ENCODE measurements at places on chromosomes 7 and 10.

DNA sequence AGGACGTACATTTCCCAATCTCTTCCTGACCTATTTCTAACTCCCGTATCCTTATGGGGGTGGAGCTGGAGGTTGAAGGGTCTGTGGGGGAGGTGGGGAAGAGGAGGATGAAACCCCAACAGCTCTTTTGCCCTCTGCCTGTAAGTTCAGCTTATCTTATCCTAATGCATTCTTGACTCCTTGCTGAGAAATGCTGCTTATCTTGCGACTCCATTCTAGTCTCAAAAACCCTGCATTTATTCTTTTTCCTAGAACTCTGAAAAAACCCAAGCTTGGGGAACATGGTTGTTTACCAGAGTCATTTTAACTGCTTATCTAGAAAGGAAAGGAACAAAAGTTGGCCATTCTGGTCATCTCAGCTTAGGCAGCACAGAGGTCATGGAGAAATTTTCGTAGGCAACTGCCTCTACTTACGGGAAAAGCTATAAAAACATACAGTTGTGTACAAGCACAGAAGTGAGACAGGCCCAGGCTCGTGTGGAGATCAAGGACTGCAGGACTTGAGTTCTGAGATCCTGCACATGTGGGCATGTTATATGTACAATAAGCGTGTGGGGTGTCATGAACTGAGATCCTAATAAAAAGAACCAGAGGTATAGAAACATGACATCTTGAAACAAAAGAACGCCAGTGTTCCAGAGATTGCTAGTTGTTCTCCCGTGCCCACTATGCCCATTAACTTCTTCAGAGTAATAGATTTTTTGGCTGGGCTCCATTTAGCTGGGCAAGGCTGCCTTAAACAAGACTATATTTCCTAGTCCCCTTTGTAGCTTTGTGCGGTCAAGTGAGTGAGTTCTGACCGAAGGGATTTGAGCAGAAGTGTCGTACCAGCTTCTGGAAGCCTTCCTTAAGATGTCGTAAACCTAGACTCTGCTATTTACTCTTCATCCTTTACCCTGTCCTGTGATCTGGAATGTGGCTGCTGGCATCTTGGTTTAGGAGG is 9.6 kb downstream of the INMT start:
- DNase-seq, result no peak

DNA sequence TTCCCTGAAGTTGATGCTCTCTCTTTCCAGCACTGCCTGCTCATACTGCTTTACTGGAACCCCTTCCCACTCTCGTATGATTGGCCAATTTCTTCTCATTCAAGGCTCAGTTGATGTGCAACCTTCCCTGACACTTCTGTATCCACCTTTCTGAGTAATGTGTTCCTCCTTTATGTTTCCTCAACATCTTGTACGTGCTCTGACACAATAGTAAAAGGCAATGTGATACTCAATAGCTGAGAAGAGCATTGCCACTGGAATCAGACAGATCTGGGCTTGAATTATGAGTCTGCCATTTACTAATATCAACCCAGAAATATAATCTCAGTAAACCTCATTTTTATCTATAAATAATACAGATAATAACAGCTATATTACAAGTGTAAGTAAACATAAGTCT is 34.7 kb downstream of the ARL4A start:
- DNase-seq, result no peak

DNA sequence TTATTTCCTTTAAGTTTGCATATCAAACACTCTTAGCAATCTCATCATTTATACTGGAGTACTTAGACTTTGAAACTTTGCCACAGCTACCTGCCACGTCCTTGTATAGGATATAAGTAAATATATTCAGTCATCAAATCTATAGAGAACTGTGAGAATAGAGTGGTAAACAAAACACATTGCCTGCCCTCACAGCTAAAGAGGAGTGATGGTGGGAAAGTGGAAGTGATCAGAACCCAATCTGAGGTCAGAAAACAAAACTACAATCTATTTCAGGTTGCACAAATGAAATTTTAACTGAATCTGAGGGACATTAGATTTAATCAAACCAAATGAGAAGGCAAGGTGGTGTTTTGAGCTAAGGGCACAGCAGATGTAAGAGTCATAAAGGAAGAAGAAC is 74.8 kb downstream of the ZEB1 start:
- DNase-seq, result no peak

GRCh38 chr7:77222819-77223218 is 23.2 kb upstream of the FGL2 start:
- DNase-seq, result no peak

DNA sequence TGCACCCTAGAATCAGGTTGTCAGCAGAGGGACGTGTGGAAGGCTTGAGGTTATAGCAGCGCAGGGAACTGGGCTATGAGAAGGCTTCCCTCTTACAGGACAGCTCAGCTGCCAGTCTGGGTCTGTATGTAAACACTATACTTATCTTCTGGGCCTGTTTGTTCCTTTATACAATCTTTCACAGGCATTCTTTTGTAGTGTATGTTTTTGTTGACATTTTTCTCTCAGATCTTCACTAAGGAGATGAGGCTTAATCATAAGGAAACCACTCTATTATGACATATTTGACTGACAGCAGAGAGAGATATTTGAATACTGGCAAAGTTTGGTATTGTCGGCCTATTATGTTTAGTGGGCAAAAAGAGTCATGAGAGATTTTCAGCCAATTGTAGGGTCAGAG is 929 bp downstream of the GBF1 start:
- DNase-seq, result no peak

- peak; percentile 53 for DNase-seq
Measured at GRCh38 chr10:129968853-129969183, 4.7 kb upstream of the EBF3 start.

GRCh38 chr10:103772096-103772845 is 83.1 kb downstream of the SH3PXD2A start:
- DNase-seq, result peak; percentile 92

DNA sequence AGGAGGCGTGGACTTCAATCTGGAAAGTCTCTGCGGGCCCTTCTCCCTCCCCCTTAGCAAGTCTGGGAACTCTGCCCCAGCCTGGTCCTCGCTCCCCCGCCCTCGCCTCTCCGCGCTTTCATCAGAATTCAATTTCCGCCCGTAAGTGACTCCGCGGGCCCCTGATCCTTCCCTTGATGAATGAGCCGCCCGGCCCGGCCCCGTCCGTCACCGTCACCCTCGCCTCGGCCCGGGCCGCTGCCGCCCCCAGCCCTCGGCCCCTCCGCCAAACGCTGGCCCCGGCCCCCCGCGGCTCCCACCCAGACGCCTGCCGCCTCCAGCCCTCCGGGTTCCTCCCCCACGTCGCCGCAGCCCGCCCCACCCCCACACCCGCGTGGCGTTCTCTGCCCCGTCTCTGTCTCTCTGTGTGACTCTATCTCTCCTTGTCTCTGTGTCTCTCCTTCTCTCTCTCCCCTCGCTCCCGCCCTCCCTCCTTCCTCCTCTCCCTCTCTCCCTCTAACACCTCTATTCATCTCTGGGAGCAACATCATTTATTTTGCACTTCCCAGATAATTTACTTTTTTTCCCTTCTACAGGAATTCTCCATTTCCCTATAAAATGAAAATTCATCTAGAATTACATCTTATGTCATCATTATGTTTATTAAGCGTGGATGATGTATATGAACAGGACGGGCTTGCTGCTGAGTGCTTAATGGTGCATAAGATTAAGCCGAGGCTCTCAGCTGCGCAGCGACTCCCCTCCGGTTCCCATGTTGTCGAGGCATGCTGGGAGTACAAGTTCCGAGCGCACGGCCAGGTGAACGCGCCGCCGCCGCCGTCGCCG is 91.2 kb upstream of the PAX2 start:
- peak; percentile 50 for DNase-seq

GRCh38 chr10:70035531-70035930 is 17.1 kb upstream of the MACROH2A2 start:
- no peak for DNase-seq

DNA sequence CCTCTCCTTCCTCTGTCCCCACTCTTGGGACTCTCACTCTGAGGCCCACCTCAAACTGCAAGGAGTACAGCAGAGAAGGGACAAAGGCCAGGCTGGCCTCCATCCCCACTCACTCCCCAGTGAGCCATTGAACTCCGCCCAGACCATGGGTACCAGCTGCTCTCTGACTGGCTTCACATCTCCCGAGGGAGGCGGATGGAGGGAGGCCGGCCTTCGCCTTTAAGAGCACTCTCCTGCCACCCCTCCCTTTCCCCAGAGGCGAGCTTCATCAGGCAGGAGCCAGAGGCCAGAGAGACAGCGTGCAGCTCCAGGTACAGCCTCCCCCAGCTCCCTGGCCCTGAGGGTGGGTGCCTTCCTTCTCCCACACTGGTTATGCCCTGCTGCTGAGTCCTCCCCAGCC is 1.8 kb upstream of the LDB3 start:
- DNase-seq, result no peak

DNA sequence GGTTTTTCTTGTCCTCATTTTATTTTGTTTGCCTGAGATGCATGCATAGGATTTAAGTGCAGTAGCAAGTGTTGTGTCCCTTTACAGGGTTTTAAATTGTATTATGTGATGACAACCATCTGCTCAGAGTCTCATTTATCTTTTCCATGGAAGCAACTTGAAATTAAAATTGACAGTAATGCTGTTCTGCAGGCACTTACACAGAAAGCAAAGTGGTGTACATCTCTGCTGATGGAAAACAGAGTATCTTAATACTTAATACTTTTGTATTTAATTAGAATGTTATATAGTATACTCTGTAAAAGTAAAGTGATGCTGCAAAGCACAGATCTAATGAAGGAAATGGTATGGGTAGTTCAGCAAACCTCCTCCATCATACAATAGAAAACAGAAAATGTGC is 482.9 kb downstream of the POM121L12 start:
- DNase-seq, result no peak

GRCh38 chr7:95430864-95431263 is 4.0 kb downstream of the PON2 start:
- peak; percentile 20 for DNase-seq

DNA sequence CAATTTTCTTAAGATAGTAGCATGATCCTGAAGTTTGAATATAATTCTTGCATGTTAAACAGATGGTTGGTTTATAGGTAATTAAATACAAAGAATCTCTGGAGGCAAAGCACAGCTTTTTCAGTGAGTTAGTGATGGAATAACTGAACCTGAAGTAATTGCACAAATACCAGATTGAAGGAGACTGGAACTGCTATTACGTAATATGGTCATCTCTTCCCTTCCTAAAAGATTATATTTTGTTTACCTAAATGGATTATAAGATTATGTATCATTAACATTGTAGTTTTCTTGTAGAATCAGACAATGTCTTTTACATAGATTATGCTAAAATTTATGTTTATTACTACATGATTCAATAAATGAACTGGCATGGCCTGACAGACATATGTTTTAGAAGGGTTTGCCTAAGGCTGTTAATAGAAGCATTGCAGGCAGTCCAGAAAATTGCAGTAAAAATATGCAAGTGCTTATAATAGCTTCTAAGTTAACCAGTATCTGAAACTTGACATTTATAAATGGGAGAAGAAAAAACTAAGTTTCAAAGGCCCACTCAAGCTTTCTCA is 35.8 kb upstream of the GPR37 start:
- DNase-seq, result no peak

DNA sequence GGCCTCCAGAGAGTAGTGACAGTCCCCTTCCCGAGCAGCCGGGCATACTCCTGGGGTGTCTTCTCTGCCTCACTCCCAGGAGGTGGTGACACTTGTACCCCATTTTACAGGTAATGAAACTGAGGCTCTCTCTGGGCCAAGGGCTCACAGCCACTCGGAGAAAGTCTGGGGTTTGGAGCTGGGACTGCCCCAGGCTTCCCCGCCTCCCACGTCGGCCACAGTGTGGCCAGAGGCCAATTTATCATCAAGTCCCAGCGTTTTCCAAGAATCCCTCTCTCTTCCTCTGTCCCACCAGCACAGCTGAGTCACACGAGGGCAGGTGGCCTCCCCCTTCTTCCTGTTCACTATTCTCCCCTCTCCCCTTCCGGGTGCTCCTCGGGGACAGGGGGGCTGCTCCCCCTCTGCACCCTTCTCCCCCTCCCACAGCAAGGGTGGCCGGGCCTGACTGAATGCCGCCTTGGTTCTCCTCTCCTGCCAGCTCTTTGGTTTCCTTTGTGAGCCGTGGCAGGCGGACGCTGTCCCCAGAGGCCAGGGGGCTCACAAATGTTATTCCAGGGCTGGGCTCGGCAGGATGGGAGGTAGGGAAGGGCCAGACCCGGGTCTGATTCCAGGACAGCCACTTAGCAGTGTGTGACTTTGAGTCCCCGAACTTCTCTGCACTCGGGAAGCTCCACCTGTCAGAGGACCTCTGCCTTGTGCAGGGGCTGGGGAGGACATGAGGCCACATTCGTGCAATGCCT is 17.7 kb downstream of the CLIP2 start:
- DNase-seq, result peak; percentile 76

GRCh38 chr7:34260279-34260678 is 354.9 kb downstream of the BMPER start:
- peak; percentile 95 for DNase-seq

DNA sequence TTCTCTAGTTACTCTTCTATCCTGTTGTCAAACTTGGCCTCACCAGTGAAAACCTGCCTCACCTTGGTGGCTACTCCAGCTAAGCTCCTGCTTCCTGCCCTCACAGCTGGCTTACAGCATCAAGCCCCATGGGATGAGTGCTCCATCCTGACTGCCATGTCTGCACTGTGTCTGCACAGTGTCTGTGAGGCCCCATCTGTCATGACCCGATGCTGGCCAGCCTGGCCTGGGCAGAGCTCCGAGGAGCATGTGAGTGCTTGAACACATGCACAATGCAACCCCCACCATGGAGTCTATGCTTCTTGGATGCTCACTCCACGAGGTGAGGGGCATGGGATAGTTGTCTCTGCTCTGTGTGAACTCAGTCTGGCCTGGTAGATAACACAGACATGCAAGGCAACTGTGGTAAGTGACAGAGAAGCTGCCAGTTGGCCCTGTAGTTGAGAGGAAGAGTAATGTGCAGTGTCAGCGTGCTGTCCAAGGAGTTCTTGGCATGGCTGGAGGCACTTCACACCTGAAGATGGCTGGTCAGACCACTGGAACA is 207.1 kb upstream of the ZNF32 start:
- no peak for DNase-seq

DNA sequence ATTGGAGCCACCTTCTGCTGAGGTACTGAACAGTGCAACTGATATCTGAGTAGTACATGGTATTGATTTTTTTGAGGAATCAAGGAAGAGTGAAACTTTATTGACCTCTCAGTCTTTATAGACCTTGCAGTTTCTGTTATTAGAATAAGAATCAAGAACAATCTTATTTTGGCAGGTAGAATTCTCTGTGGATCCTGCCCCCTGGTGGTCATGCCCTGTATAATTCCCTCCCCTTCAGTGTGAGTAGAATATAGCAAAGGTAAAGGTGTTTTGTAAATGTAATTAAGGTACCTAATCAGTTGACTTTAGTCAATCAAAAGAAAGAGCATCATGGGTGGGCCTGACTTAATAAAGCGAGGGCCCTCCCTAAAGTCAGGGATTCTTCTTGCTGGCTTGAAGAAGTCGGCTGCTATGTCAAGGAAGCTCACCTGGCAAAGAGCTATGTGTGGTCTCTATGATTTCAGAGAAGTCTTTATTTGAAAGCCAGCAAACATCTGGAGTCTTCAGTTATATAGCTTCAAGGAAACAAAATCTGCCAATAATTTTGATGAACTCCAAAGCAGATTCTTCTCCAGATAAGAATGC is 142.8 kb downstream of the LSM5 start:
- DNase-seq, result no peak

Measured in fibroblast of upper back skin (primary cell).